Stimulated activated CD4-positive, alpha-beta T cell treated with anti-CD3 and anti-CD28 coated beads, Interleukin-4, amount 100 ng/mL, for 1 hour (primary cell): ENCODE measurements at places on chromosomes 7 and 10.

- no peak for DNase-seq
Observed at GRCh38 chr10:77131214-77131613, 506.4 kb downstream of the KCNMA1 start.

- no peak for DNase-seq
Observed at GRCh38 chr7:78562191-78562590, 763.6 kb downstream of the PHTF2 start.

DNA sequence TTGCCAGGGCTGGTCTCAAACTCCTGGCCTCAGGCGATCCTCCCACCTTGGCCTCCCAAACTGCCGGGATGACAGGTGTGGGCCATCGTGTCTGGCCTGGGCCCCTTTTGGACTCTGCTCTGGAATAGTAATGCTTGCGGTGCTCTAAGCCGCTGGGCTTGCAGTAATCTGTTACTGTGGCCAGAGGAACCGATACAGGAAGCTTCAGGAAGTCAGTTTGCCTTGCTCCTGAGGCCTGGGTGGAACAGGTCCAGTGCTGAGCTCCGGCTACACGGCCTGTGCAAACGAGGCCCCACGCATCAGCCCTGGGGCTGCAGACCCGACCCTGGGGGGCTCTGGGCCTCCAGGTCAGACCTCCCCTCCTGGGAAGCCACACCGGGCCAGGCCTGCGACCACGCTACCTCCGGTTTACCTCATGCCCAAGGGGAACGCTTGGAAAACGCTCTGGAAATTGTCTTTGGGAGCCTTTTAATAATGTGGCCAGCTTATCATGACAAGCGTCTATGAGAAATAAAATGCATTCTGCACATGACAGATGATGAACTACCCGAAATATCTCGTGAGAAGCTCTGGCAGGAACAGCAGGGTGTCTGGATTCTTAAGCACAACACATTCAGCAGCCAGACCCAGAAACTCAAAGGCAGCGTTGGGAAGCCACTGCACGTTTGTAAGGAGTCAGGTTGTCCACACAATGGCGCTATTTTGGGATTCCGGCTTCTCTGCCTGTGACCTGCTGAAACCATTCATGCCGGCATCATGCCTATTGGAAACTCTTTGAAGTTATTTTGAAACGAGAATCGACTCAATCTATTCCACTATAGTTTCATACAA is 10.1 kb upstream of the ADAP1 start:
- no peak for DNase-seq

GRCh38 chr7:75690121-75690523 is 48.6 kb downstream of the HIP1 start:
- DNase-seq = no peak

DNA sequence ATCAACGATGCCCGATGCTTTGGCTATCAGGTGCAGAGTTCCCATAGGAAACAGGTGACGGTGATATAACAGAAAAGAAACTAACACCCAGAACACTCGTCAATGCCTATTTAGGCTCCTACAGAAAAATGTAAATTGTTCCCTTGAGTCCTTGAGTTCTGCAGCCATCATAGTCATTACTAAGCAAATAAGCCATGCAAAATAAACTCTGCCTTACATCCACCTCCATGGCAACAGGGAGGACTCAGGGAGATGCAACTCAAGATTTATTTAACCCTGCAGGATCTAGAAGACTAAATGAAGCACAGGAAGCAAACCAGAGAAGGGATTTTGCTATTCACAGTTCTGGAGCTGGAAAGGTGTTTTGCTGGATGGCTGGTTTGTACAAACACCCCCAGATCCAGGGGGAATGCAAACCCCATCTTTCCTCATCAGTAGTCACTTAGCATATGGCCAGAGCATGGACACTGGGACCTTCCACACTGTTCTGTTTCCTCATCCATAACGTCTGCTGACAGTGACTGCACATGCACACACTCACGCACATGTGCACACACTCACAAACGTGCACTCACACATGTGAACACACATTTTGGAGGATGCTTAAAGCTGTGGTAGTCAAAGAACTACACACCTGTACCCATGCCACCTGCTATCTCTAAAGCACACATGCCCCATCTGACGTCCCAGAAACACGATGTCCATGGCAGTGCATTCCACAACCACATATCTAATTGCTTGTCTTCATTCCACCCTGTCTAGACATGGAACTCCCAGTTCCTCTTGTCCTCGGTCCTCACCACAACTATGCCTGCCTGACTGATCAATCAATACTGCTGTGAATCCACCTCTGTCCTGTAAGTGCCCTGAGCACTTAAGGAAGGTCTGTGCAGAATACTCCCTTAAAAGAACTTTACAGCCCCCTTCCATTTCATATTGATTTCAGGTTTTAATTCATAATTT is 178.2 kb downstream of the COBL start:
- DNase-seq = no peak

DNA sequence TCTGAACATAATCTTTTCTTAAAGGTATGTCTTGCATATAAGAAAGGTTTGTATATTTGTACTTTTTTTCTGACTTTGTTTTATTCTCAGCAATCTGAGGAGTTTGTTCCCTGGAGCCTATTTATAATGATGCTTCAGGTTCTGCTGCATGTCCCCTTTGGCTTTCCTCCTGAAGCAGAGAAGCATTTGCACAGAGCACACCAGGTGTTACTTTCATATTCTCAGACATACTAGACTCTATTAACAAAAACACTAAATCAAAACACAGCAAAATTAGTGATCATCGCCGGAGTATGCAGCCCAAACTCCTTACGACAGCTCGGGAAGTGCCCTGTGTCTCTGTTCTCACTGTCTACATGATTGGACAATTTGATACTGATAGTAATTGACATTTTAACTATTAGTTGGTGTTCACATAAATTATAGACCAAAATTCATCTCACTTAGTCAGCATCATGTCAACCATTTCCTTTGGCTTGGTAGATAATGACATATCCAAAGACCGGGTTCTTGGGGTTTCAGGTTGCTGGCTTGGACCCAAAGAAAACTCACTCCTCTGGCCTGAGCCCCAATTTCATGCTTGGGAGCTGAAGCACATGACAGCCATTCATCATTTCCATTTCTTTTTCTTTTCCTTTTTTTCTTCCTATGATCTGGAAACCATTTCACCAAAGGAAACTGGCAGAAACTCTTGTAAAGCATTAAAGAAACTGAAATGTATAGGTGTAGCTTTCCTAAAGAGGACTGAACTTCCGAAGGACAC is 400.1 kb upstream of the NRP1 start:
- DNase-seq = no peak

GRCh38 chr10:58517491-58518355 is 5.1 kb downstream of the BICC1 start:
- DNase-seq = no peak

- DNase-seq = no peak
Observed at GRCh38 chr7:36474283-36475010, 84.8 kb downstream of the ANLN start.

- no peak for DNase-seq
Observed at GRCh38 chr7:157538321-157538720, 201.5 kb downstream of the DNAJB6 start.

DNA sequence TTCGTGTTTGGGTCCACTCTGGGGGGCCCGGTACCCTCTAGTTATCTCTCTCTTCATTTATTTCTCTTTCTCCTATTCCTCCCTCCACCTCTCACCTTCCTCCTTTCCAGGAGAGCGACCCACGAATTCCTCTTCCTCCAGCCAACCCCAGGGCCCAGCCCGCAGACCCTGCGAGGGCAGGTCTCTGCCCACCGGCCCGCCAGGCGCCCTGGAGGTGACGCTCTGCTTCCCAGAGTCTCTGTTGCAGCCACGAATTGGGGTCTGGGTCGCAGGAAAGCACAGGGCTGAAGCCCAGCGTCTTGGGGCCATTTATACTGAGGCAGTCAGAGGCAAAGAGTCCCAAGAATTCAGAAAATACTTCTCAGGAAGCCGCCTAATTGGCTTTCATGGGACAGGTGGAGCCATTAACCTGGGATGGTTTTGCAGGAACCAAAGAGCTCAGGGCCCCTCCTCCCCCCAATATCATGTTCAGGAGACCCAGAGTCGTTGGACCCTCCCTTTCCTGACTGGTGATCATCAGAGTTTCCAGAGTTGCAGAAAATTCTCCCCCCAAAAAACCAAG is 2.7 kb upstream of the EN2 start:
- no peak for DNase-seq

DNA sequence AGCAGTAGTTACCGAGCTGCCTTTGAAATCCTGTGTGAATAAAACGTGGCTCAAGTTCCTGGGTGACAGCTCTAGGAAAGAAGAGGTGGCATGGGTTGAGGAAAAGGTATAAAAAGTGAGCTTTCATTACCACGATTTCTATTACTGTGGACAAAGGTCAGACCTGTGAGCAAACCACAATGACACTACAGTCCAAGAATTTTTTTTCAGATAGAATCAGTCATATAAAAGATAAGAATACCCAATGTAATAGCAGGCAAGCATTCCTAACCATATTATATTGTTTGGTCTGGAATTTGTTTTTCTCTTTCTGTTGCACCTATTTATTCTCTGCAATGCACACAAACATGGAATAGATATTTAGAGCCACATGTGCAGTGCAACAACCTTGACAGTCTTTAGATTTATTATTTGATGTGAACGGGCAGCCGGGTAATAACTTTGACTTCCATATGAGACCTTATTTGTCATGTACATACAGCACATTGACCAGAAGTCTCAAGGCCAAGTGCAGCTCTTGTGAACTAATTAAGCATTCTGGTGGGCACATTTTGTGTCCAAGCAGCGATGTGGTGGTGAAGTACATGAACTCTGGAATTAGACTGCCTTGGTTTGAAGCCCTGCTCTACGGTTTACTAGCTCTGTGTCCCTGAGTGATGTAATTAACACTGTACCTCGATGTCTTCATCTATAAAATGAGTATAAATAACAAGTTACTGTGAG is 156.8 kb downstream of the NRCAM start:
- DNase-seq = no peak

GRCh38 chr10:28120795-28121194 is 121.9 kb upstream of the ODAD2 start:
- no peak for DNase-seq

DNA sequence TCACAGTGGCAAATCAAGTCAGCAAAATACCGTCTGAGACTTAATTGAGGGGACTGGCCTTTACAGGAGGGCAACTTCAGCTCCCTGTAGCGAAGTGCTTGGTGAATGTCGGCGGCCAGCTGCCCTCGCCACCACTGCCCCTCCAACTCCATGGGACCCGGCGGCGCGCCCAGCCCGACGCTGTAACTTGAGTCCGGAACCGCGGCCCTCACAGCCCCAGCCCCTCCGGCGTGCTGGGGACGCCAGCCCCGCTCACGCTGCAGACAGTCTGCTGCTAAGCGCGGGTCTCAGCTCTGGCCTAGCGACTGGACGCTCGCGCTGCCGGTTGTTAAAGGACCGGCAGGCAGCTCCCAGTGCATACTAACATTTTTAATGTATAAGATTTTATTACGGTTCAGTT is 113.4 kb upstream of the NUPR2 start:
- no peak for DNase-seq

- no peak for DNase-seq
Observed at GRCh38 chr7:131234719-131235488, 92.8 kb upstream of the MKLN1 start.

GRCh38 chr7:40582539-40582938 is 447.7 kb downstream of the SUGCT start:
- DNase-seq = no peak

GRCh38 chr7:155191137-155191536 is 106.5 kb upstream of the INSIG1 start:
- no peak for DNase-seq

DNA sequence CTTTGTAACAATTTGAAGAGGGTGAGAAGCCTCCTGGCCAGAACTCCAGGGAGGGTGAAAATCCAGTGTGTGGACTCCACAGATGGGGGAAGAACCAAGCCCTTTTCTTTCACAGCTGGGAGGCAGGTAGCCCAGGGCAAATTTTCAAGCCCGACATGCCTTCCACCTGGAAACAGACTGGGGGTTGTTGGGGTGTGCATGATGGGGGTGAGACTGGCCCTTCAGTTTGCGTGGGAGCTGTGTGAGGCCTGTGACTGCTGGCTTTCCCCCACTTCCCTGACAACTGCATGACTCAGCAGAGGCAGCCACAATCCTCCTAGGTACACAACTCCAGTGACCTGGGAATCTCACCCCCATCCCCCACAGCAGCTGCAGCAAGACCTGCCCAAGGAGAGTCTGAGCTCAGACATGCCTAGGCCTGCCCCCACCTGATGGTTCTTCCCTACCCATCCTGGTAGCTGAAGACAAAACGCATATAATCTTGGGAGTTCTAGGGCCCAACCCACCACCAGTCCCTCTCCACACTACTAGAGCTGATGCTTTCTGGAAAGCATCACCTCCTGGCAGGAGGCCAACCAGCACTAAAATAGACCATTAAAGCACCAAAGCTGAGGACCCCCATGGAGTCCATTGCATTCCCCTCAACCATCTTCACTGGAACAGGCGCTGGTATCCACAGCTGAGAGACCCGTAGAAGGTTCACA is 445.4 kb downstream of the TFEC start:
- no peak for DNase-seq

- no peak for DNase-seq
Observed at GRCh38 chr7:128267595-128267924, 26.5 kb downstream of the LEP start.

DNA sequence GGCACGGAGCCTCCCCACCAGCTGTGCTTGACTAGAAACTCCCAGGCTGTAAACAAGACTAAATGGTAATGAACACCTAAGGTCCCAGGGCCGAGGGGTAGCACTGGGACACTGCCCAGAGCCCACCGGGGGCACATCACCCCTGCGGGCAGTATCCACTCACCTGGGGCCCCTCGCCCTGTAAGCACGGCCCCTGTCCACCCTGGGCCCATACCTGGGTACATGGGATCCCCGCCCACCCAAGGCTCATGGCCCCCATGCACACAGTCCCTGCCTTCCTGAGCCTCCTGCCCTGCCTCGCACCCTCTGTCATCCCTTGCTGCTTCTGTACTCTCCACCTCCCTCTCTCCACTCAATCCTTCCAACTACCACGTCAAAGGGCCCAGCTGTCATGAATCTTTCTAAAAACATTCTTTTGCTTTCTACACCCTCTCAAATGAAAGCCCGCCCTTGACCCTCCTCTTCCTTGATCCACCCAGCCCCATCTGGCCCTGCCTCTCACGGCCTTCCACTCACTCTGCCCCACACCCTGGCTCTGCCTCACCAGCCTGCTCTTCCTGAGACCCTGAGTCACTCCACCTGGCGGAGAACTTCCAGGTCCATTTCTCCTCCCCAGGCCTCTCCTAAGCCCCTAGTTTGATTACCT is 173.1 kb downstream of the PARD3 start:
- DNase-seq = no peak

DNA sequence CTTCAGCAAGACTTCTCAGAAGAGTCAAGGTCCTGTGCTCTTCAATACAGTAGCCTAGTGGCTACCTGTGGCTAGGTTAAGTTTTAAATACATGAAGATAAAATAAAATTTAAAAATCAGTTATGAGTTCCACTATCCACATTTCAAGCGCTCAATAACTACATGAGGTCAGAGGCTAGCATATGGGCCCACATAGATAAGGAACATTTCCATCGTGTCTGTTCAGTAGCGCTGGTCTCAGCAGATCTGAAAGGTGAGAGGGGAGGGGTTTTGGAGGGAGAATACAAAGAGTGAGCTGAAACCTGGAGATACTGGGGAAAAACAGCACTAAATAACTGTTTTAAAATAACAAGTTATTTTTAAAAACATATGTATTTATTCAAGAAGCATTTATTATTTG is 219.0 kb downstream of the TRIL start:
- no peak for DNase-seq
